Hematopoietic multipotent progenitor cell treated with erythropoietin and hydrocortisone succinate and interleukin-3 and kit ligand, for 4 days (in vitro differentiated cells): ENCODE measurements at places on chromosomes 5 and 9.

- DNase-seq, result no peak
Observed at GRCh38 chr9:134071149-134071548, 3.3 kb upstream of the BRD3 start.

DNA sequence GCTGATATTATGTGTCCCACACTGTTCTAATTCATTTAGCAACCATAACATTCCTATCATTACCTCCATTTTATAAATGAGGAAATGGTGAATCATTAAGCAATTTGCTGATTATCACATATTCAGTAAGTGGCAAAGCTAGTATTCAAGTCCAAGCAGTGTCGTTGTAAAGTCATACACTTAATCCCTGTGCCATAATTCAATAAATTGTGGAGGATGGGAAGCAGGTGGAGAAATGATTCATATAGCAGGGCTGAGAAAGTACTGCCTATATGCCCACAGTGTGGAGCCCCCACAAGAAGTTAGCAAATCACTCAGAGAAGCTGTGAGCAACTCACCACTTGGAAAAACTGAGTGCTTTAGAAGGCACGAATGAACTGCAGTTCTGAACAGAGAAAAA is 691.0 kb downstream of the PTPRD start:
- DNase-seq, result no peak

DNA sequence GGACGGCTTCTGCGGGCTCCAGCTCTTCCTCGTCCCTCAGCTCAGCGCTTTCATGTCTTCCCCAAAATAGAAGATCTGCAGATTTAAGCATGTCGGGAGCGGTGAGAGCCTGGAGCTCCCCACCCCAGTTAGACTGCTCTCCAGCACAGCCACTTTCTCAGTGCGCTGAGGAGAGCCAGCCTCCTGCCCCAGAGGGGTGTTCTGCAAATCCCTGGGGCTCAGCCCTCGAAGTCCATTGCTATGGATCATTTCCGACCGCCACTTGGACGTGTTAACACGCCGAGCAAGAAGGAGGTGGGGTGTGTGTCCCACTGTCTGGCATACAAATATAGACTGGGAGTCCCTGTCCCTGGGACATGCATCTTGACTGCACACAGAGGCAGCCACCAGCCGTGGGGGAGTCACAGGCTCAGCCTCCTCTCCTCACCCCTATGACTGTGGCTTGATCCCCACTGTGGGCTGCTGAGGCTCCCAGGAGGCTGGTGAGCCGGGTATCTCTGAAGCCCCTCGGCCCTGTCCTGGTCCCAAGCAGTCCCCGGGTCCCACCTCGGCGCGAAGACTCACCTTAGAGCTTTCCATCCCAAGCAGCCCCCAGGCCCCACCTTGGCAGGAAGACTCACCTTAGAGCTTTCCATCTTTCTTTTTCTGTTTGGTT is 30.0 kb upstream of the RNF130 start:
- no peak for DNase-seq

DNA sequence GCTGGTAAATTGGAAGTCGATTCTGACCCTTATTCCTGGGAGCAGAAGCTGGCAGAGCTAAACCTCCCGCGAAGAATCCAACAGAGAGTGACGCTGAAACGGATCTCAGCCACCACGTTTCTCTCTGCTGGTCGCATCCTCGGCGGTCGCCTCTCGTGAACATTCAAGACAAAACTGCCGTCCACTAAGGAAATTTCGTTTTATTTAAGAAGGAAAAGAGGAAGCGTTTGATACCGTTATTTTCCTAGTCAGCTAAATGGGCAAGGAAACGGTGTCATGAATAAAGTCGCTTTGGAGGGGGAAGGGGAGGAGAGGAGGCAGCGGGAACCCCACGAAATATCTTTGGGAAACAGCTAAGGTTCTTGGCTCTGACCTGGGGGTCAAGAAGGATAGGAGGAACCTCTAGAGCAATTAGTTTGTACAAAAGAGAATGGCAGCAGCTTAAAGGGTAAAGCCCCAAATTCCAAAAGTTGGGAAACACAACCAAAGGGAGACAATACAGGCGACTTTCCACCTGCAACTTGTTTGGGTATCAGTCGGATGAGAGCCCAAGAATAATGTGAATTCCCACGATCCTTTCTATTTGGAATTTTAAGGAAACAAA is 1.9 kb downstream of the FOXB2 start:
- DNase-seq, result peak; percentile 8

- no peak for DNase-seq
Observed at GRCh38 chr9:109441296-109441695, 56.8 kb downstream of the PTPN3 start.

DNA sequence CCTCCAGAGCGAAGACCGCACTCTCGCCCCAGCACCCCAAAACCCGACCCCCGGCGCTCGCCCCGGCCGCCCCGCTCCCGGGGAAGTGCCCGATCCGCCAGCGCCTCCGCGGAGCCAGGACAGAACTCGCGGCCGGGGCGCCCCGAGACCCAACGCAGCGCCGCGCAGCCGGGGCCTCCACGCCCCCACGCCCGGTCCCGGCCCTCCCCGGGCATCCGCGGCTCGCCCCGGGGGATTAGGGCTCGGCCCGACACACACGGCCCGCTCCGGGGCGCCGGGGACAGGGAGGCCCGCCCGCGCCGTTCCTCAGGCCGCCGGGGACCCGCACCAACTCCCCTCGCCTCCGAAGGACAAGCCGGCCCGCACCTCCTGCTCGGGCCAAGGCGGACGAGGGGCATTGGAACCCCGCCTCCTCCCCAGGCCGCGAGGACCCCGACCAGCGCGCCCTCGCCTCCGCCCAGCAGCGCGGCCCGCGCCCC is 544 bp downstream of the FNBP1 start:
- DNase-seq, result peak; percentile 36

- no peak for DNase-seq
Observed at GRCh38 chr9:112203536-112203935, 28.4 kb upstream of the SUSD1 start.

GRCh38 chr5:151034422-151035379 is 14.3 kb downstream of the GPX3 start:
- no peak for DNase-seq

GRCh38 chr9:82188817-82189216 is 200.2 kb downstream of the SPATA31D1 start:
- no peak for DNase-seq

- no peak for DNase-seq
Observed at GRCh38 chr5:35476797-35477196, 140.9 kb upstream of the SPEF2 start.

DNA sequence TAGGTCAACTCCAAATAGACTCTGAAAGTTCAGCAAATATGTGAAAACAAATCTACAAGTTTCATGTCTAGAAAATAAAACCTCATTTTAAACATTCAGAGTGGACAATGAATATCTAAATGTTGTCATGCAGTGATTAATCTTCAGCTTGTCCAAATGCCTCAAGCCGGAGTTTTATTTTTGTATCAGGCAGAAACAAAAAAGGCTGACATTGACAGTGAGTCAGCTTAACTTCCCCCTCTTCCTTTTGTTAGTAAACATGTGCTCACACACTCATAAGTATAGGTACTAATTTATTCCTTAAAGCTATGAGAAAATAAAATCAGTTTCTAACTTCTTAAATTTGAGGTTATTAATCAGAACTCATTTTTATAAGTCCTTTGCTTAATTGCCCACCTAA is 467.9 kb upstream of the DAB2 start:
- DNase-seq, result no peak

DNA sequence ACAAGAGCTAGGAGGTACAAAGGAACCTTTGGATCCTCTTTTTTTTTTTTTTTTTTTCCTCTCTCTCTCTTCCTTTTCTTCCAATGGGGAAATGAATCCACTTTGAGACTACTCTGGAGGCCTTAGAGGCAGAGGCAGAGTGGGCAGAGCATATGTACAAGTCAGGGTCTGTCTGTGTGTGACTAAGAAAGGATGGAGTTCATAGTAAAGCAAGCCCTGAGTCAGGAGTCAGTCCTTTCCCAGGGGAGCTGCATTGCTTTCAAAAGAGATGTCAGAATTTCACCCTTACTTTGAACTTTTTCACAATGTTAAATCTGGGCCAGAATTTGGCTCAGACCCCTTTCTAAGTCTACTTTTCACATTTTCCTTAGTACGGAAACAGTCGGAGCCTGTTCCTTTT is 792.4 kb upstream of the C9orf72 start:
- DNase-seq, result no peak

GRCh38 chr9:19116107-19116790 is 11.0 kb downstream of the PLIN2 start:
- DNase-seq, result no peak

DNA sequence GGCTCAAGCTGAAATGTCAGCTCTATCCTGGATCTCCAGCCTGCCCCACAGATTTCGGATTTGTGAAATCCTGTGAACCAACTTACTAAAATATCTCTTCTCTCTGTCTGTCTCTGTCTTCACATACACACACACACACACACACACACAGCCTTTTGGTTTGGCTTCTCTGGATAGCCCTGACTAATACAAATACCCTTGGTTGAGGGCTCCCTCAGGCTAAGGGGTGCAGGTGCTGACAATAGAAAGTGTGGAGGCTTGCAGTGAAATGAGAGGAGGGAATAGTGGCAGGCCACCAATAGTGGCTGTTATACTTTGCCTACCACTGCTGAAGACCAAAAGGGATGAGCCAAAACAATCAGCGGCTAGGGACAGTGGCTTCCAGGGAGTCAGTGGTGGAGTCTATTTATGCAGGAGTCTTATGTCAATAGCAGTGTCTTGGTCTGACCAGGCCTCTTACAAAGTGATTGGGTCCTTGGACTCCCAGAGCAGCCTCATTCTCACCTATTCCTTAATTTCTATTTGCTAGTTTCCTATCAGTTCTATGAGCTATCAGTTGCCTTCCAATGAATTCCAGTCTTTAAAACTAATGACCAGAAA is 93.2 kb upstream of the GAS1 start:
- DNase-seq, result no peak

GRCh38 chr9:103942651-103943050 is 151.5 kb upstream of the SMC2 start:
- no peak for DNase-seq

DNA sequence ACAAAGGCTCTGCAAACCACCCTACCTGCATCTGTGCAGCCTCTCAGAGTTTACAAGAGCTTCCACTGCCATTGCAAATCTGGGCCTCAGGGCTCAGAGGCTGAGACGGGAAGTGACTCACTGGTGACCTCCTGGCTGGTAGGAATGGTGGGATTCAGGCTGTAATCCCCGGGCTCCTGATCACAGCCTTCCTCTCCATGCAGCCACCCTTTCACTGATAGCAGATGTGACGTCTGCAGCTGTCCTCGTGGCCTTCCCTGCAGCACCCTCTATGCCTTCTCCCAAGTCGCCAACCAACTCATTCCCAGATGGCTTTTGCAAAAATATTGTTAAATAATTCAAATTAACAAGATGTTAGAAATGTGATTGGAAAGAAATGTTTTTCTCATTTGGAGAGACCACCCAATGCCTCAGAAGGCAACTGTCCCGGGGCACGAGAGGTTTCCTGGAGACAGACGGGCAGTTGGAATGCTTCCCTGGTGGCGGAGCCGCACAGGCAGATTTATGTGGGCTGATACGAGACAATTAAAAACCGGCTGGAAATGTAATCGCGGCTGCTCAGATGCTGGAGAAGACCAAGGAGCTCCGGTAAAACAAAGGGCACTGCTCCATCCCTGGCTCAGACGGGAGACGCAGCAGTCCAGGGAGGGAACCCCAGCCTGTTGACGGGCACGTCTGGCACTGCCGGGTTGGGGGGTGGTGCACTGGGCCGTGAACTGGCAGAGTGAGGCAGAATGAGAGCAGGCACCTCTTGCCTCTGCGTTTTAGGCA is 34.4 kb upstream of the SLC25A51 start:
- DNase-seq, result no peak

- no peak for DNase-seq
Observed at GRCh38 chr5:90184764-90185163, 224.8 kb downstream of the CETN3 start.

- no peak for DNase-seq
Observed at GRCh38 chr9:93579711-93580516, 3.5 kb downstream of the PHF2 start.
